ENCODE measurements at places on chromosomes 5 and 9. TPM values are rescaled to one million over a fixed set of nuclear protein-coding genes. Genes with fewer than 3 reads are reported as not detected.

The TMEFF1 gene
- not detected for total RNA-seq

DNA sequence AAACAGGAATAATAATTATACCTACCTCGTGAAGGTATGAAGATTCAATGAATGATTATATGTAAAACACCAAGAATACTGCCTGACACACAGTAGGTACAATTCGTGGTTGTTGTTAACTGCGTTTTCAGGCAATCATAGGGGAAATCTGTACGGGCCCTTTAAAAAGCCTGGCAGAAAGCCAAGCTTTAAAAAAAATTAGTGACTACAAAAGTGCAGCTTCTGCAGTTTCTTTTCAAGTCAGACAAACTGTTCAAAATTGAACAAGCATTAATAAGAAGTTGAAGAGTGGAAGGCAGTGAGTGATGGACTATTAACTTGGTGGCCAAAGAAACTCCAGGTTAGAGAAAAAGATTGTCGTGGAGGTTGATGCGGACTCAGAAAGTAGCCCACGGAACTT lies 85.9 kb upstream of the TRIO start:
- DNase-seq, result no peak

DNA sequence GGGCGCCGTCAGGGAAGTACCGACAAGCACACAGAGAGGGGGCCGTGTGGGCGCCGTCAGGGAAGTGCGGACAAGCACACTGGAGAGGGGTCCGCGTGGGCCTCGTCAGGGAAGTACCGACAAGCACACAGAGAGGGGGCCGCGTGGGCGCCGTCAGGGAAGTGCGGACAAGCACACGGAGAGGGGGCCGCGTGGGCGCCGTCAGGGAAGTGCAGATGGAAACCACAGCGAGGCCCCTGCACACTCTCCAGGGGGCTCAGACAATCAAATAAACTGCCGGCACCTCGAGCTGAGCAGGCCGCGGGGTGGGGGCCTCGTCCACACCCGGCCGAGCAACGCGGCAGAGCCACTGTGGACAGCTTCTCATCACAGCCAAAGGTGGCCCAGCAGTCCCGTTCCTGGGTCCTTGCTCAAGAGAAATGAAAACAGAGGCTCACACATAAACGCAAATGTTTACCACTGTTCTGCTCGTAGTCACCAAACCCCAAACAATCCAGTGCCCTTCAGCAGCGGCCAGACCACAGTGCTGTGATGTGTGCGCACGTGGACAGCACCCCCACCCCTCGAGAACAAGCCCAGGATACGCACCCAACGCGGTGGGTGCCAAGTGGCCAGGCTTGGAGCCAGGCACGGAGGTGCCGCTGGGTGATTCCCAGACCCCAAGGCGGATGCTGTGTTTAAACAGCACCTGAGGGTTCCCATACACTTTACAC lies 24.7 kb downstream of the TPPP start:
- no peak for DNase-seq

The EIF4EBP3 gene
- total RNA-seq, result 8.0 TPM

The PTGES gene
- not detected for total RNA-seq

DNA sequence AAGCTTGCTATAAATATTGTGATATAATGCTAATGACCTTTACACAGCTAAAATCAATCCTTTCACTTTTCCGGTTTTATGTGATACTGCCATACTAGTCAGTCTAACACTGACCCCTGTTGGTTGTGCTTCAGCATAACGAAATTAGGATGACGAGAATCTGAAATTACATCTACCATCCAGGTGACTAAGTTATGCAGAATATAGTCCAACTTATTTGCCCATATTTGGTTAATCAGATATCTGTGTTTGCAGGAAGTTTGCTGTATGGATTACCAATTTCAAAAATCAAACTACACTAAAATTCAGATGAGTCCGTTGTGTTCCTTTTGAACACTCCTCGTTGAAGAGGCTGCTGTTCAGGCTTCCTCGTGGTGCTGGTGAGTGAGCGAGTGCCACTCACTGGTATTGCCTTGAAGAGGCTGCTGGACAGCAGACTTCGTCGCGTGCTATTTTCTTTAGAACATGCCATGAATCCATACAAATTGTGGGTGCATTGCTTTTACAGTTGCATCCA lies 32.5 kb downstream of the TENT4A start:
- no peak for DNase-seq

GRCh38 chr5:139277171-139277570 lies 16.4 kb upstream of the MATR3 start:
- no peak for DNase-seq

The MEIKIN gene
- total RNA-seq, result 1.1 TPM

GRCh38 chr5:113103330-113103729 lies 126.7 kb downstream of the DCP2 start:
- no peak for DNase-seq

The PLAC8L1 gene
- not detected for total RNA-seq

All from activated CD4-positive, alpha-beta memory T cell treated with anti-CD3 and anti-CD28 coated beads, Interleukin-2, amount 10 ng/mL, durations not matched to agents 7 days and 5 days (primary cell).